ENCODE measurements at places on chromosomes 16 and 17.
A peak's percentile ranks its signal among the peaks of the same experiment; 100 is the strongest.

DNA sequence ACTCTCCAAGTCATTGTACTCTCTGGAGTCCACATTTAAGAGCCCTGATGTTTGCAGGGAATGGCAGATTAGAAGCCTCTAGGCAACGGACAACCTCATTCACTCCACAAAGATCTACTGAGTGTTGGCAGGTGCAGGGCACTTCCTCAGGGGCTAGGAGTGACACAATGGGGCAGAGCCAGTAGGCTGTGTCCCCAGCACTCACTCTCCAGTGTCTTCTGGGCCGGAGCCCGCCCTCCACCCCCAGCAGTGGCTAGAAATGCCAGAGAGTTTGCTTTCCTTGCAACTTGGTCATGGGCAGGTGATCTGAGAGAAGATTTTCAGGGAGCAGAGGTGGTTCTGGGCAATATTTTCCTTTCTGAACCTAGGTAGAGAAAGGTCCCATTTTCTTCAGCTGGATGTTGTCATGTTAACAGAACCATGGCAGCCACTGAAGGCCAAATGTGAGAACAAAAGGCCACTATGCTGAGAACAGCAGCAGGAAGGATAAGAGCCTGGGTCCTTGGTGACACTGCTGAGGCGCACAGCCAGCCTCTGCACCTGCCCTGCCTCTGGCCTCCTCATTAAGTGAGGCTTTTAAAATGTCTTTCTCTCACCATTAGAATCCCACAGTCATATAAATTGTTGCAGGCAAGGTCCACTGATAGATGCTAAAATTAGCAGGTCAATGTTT lies 96.2 kb downstream of the USP31 start:
- DNase-seq: no peak

- peak; percentile 9 for DNase-seq
These were observed 44.3 kb upstream of the PSMD7 start for GRCh38 chr16:74252329-74252728.

- DNase-seq: no peak
These were observed 1690.1 kb downstream of the TP53TG3F start for GRCh38 chr16:35149550-35149949.

- DNase-seq: no peak
These were observed 29.8 kb downstream of the KIAA0513 start for GRCh38 chr16:85057212-85057889.

DNA sequence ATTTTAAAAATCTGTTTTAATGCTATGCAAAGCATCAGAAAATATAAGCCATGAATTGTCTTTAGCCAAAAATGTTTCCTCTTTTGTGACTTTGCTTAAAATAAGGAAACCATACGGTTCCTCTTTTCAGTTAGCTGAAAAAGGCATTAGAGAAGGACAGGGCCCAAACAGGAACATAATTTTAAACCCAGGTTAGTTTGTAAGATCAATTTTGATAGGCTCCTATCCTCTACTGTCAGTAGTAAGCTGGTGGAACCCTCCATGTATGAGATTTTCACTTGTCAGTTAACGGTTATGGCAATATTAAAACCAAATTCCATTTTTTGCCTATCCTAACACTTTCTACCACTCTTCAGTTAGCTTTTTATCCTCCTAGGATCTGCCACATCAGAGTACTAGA lies 4.3 kb downstream of the EVI2B start:
- DNase-seq: peak; percentile 91

- no peak for DNase-seq
These were observed 5.6 kb downstream of the SLC38A8 start for GRCh38 chr16:84036982-84037425.

DNA sequence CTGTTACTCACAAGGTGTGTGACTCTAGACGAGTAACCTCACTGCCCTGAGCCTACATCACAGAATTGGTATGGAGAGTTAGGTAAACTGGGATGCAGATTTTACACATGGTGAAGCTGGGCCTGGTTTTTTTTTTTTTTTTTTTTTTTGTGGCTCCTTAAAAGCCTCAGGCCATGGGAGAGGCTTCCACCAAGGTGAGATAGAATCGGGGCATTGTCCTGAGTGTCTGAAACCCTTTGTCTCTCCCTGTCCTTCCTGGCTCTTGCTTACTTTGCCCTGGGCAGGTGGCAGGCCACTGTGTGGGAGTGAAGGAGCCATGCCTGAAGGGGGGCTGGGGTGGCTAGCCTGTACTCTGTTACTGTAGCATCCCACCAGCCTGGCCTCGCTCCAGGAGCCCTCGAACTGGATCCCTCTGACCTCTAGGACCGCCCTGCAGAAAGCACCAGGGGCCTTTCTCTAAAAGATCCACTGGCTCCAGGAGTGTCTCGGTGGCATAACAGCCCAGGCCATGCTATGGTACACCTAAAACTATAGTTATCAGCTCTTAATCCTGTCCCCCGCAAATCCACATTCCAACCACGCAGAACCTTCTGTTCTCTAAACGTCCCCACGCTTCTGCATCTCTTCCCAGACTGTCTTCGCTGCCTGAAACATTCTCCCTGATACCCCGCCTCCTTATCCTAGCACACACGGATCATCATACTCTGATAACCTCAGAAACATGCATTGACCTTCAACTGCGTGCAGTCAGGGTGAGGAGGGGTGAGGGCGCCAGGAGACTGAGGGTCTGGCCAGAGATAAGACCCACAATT lies 1.7 kb upstream of the SLC13A2 start:
- no peak for DNase-seq

GRCh38 chr17:72294487-72294893 lies 173.7 kb downstream of the SOX9 start:
- no peak for DNase-seq

DNA sequence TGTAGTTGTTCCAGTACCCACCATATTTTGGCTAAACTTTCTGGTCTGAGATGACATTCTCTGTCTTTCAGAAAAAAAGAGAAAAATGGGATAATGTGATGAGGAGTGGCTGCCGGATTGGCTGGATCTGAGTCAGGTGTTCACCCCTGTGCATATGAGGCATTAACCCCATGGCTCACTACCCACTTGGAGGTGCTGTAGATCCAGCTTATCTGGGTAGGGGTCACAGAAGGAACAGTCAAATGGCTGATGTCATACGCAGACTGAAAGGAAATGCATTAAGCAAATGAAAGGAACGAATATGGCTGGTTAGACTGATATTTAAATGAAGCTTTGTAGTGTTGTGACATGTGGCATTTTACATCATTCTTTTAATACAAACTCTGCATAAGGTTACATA lies 17.3 kb downstream of the MAP2K6 start:
- no peak for DNase-seq

DNA sequence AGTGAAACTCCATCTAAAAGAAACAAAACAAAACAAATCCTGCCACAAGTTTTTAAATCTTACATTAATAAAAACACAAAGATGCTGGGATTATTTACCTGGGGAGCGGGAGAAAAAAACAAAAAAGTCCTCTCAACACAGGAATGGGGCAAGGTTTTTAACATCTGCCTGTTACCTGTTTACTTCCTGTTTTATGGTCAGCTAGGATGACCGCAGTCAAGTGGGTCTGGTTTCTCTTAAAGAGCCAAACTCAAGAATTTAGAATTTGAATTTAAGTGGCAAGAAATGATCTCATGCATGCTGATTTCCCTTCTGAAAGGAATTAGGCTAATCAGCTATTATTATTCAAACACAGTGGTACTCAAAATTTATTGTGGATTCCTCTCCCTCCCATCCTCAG lies 39.7 kb upstream of the TBC1D3K start:
- peak; percentile 29 for DNase-seq

- no peak for DNase-seq
These were observed 586 bp downstream of the MEAK7 start for GRCh38 chr16:84503751-84504395.

DNA sequence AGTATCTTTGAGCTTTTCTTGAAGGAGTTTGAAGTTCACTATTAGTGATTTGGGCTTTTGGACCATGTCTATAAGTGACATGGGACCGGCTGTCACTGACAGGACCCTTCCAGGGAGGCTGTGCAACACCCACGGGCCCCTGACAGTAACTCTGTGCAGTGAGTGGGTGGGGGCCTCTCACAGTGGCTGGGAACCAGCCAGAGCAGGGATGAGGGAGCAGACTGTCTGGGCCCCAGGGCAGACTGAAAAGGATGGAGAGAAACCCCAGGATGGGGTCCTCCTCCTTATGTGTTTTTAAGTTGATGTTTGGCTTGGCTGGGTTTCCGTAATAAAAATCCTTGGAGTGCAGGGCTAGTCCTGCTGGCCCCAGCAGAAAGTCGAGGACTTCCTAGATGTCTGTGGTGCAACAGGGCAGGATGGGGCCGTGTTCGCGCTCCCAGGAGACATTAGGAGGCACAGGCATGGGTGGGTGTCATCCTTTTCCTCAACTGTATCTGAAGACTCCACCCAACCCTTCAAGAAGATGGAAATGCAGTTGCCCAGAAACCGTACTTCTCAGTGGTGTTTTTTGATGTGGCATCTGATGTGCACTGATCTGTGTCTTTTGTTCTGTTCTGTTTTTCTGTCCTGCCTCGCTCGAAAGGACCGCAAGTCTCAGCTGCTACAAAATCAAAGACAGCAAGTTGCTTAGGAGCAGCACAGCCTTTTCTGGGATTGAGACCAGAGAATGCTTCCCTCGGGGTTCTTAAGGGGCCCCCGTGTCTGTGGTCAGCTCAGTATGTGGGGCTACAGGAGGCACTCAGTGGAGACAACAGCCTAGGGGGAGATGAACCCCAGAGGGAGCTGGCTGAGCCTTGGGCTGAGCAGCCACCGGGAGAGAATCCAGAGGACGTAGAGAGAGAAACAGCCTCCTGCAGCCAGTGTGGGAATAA lies 24.2 kb downstream of the PLD6 start:
- DNase-seq: no peak

GRCh38 chr17:42759982-42760651 lies 910 bp upstream of the RAMP2 start:
- DNase-seq: no peak

GRCh38 chr16:49129935-49130334 lies 151.7 kb downstream of the CBLN1 start:
- DNase-seq: no peak

- DNase-seq: peak; percentile 66
These were observed 1.4 kb downstream of the STAT5A start for GRCh38 chr17:42289611-42290181.

DNA sequence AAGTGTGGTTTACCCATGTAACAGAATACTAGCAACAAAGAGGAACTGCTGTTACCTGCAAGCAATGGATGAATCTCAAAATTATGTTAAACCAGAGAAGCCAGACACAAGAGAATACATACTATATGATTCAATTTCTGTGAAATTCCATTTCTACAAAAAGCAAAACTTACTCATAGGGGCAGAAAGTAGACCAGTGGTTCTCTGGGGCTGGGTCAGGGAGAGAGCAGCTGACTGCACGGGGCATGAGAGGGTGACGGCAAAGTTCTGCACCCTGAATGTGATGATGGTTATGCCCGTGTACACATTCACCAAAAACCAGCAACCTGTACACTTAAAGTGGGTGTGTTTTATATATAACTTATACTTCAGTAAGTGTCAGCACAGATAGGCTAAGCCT lies 3.1 kb downstream of the ZNF843 start:
- no peak for DNase-seq

- no peak for DNase-seq
These were observed 53.1 kb downstream of the VPS53 start for GRCh38 chr17:661509-661908.

DNA sequence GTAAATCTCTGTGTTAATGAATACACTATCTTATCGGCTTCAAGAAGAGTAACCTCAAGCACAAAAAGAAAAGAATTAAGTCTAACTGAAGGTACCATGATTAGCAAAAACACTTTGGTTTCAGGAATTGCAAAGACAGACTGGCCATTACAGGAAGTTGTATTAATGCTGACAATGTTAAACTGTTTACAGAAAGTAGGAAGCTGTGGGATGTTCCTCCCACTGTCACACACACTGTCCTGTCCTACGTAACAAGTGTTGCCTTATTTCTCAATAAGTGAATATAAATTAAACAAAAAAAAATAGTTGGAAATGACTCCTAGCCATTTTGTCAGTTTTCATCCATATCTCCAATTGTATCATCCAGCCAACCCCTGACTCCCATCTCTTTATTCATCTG lies 8.6 kb downstream of the GNA13 start:
- peak; percentile 63 for DNase-seq

- DNase-seq: no peak
These were observed 7.4 kb upstream of the PYDC1 start for GRCh38 chr16:31224092-31224955.

DNA sequence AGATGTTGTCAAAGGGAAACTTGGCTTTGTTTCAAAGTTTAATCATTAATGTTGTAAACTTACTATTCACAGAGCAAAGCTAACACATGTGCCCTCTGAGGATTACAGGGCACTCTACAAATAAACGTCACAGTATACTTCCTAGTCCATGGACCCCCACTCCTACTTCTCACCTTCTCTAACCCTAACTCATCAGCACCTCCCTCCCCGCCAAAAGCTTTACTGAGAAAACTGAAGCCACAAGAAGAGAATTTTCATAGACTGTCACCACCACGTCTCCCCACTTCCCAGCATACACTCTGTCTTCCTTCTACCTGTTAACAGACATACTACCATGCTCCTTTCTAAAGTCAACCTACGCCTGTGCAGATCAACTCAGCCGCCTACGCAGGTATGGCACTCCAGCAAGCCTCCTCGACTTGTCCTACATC lies 29.0 kb downstream of the HELZ start:
- DNase-seq: no peak

- DNase-seq: no peak
These were observed 678 bp downstream of the SRP68 start for GRCh38 chr17:76071531-76072147.

DNA sequence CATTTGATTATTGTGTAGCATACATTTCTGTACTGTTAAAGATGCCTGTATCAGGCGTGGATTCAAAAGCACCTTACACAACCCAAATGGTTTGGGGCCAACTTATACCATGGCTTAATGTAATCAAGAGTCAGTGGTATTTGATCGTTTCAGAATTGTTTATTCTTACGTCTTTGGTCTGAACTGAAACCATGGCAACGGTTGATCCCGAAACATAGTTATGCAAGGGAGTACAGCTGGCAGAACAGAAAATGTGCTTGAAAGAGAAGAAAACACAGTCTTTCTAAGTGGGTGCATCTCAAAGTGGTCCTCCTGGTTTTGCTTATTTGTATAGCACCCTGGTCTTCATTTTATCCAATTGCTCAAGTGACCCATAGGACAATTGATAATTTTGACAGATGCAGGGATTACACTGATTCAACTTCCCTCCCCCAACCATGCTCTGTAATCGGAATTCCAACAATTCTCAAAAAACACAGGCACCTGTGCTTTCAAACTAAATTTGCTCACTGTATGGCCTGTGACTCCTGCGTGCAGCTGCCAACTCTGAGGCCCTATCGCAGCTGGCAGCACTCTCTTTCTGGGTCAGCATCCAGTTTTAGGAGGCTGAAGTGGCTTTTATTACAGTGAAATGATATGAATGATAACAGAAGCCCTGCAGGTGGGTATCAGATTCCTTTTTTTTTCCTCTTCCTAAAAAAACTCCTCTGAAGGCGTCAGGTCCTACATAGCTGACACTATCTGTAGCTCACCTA lies 77.0 kb upstream of the AXIN2 start:
- DNase-seq: no peak

DNA sequence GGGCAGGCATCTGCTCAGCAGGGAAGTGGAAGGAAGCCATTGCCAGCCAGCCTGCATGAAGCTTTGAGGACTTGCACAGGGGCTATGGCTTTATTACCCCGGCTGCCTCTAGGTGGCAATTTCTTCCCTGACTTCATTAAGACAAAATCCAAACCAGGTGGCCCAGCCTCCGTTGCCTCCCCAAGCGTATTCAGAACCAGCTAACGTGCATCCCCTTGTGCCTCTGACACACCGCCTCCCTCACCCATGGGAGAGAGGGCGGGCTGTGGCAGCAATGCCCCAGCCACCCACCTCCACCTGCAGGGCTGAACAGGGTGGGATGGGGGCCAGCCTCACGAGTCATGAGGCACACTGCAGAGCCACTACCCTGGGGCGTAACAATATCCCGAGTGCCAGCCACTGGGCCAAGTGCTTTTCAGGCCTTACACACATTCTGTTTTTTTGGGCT lies 6.8 kb downstream of the KIFC3 start:
- DNase-seq: peak; percentile 82

Data from hematopoietic multipotent progenitor cell treated with erythropoietin and hydrocortisone succinate and interleukin-3 and kit ligand, for 4 days (in vitro differentiated cells).